ENCODE measurements at places on chromosomes 4 and X.

- DNase-seq, result no peak
Observed at GRCh38 chr4:16826406-16826910, 72.0 kb downstream of the LDB2 start.

DNA sequence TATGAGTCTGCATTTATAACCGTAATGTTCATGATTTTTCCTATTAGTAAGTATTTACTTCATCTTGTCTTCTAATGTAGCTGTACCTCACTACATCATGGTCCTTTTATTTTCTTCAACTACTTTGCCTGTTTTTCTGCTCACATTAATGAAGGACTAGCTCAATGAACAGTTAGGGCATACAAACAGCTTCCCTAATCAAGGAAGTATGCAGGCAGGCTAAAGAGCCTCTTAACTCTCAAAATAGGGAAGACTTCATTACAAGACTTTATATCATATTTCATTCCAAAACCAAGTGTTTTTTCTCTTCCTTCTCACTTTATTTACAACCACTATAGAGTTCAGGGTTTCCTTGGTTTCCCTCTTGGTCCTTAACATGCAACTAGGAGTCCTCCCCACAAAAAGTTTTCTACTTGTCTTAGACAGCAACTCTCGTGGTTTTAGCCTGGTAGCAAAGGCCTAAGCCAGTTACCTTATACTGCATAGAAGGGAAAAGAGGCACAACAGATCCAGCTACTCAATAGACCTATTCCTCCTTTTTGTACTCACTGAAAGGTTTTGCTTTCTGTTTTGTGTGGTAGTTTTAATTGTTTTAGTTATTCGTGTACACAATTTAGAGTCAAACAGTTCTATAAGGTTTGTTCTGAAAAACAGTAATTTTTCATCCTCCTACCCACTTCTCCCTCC is 40.8 kb downstream of the SMIM14 start:
- DNase-seq, result no peak

GRCh38 chrX:64186974-64187761 is 18.3 kb downstream of the AMER1 start:
- DNase-seq, result no peak

GRCh38 chr4:107548211-107548905 is 171.7 kb downstream of the PAPSS1 start:
- no peak for DNase-seq

- DNase-seq, result no peak
Observed at GRCh38 chr4:19324184-19324583, 927.5 kb upstream of the SLIT2 start.

GRCh38 chrX:108310506-108310905 is 127.7 kb downstream of the COL4A6 start:
- no peak for DNase-seq

All from T-cell (primary cell).